Progenitor cell of endocrine pancreas (in vitro differentiated cells): ENCODE measurements at places on chromosomes 12 and 14. TPM values are rescaled to one million over a fixed set of nuclear protein-coding genes. Genes with fewer than 3 reads are reported as not detected.

Gene NEK9
- total RNA-seq, result 97.1 and 100 TPM in 2 replicates

DNA sequence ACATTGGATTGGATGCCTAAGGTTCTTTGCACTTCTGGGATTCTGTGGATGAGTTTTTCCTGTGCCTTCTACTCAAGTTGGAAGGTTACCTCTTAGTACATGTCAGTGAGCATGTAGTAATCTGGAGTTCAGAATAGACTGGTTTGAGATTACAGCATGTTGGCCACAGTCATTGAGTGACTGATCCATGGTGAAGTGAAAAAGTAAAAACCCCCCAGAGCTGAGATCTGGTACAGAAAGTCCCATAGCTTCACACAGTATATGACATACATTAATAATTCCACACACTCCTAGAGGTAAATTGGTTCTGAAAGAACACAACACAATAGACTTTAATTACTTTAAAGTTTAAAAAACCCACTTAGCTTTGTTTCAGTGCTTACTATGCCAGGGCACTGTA is 11.9 kb upstream of the CCND2 start:
- H3K36me3 ChIP-seq, result peaks cover 5% of the 10 kb centered on the region
- peaks cover 22% of the 10 kb centered on the region for H3K27me3 ChIP-seq

GRCh38 chr14:95359994-95360826 is 40.5 kb upstream of the CLMN start:
- peak; percentile 42 for DNase-seq
- no peaks in the 10 kb centered on the region for H3K36me3 ChIP-seq
- H3K27me3 ChIP-seq, result peaks cover 29% of the 10 kb centered on the region
- H3K27ac ChIP-seq, result peak overlapping the region; percentile 79

- no peak for DNase-seq
- no peak overlapping the region for H3K4me3 ChIP-seq
- no peaks in the 10 kb centered on the region for H3K36me3 ChIP-seq
These were observed 102.0 kb upstream of the PPM1H start for GRCh38 chr12:63036974-63037335.

Gene MUCL1
- total RNA-seq, result not detected in 2 replicates

Gene APOF
- not detected in 2 replicates for total RNA-seq

Gene GNS
- total RNA-seq, result 71.5 and 78.8 TPM in 2 replicates

- no peak for DNase-seq
- peaks cover 28% of the 10 kb centered on the region for H3K4me1 ChIP-seq
- H3K27ac ChIP-seq, result peak overlapping the region; percentile 65
- peaks cover 52% of the 10 kb centered on the region for H3K27me3 ChIP-seq
These were observed 1.7 kb downstream of the B4GALNT3 start for GRCh38 chr12:461425-461824.

Gene MAP3K9
- total RNA-seq, result 27.6 and 31.8 TPM in 2 replicates

GRCh38 chr12:50740307-50740706 is 23.6 kb upstream of the ATF1 start:
- no peak overlapping the region for H3K27ac ChIP-seq
- DNase-seq, result no peak
- H3K36me3 ChIP-seq, result peaks cover 35% of the 10 kb centered on the region
- no peaks in the 10 kb centered on the region for H3K4me1 ChIP-seq

DNA sequence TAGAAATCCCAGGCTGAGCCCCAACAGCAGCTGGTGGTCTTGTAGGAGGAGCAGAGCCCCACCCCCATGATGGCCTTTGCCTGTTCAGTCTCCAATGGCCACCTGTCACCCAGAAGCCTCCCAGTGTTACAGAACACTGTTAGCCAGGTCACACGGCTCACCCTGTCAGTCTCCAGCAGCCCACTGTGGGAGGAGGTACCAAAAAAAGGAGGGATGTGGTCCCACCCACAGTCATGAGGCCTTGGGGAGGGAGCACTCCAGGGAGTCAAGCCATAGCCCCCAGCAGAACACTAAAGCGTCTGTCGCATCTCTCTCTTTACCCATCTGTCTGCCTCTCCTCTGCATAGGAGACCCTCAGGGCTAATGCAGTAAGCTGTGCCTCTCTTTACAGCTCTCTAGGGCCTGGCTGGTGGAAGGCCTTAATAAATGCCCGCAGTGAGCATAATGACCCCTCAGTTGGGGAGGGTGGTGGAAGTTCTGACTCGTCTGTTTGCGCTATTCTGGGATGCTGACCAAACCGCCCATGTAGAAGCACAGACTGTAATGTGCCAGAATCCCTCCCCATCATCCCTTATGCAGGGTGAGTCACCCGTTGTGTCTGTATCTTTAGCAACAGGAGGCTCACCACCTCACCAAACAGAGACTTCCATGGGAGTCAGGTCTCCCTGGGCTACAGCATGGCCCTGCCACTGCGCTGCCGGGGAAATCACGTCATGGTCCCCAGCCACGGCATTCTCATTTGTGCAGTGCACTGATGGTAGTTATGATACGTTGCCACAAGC is 14.6 kb downstream of the C14orf132 start:
- H3K4me1 ChIP-seq, result no peaks in the 10 kb centered on the region
- no peaks in the 10 kb centered on the region for H3K27me3 ChIP-seq
- no peak overlapping the region for H3K4me3 ChIP-seq
- peaks cover 1% of the 10 kb centered on the region for H3K36me3 ChIP-seq
- no peak overlapping the region for H3K27ac ChIP-seq
- DNase-seq, result no peak

GRCh38 chr12:132545955-132546354 is 56.0 kb downstream of the FBRSL1 start:
- peaks cover 12% of the 10 kb centered on the region for H3K4me1 ChIP-seq
- no peak for DNase-seq
- H3K27me3 ChIP-seq, result peaks cover 28% of the 10 kb centered on the region
- no peak overlapping the region for H3K4me3 ChIP-seq

- no peaks in the 10 kb centered on the region for H3K27me3 ChIP-seq
- H3K4me1 ChIP-seq, result no peaks in the 10 kb centered on the region
- no peak overlapping the region for H3K4me3 ChIP-seq
- DNase-seq, result no peak
These were observed 10.4 kb upstream of the KCNH5 start for GRCh38 chr14:63055631-63056030.

DNA sequence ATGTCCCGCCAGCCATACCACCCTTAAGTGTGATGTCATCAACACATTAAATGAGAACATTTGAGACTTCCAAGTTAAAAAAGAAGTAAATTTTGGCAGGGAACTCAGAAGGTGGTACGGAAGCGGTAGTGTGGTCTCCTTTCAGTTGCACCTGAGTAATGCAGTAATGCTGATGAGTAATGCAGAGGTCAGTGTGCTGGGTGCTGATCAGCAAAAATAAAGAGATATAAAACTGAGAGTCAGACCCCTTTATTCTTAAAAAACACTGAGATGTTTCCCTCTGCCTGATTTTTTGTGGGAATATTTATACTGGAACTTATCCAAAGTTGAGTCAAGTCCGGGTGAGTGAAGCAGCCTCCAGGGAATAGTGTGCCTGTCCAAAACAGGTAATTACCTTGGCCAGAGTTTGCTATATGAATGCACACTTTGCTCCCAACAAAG is 370.6 kb upstream of the PRICKLE1 start:
- no peaks in the 10 kb centered on the region for H3K36me3 ChIP-seq
- DNase-seq, result no peak
- H3K4me3 ChIP-seq, result no peak overlapping the region
- H3K4me1 ChIP-seq, result peaks cover 29% of the 10 kb centered on the region
- H3K27me3 ChIP-seq, result no peaks in the 10 kb centered on the region

DNA sequence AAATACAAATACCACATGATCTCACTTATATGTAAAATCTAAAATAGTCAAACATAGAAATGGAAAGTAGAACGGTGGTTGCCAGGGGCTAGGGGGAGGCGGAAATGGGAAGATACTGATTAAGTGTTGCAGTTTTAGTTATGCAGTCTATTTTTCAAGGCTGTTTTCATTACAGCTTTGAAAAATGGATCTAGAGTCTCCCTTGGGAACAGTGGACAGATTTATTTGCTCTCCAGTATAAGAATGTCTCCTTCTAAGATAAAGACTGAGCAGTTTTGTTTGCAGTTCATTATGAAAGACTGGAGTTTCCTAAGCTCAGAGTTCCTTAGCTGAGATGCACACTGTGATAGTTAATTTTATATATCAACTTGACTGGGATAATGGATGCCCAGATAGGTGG is 202.5 kb downstream of the KLHL28 start:
- no peaks in the 10 kb centered on the region for H3K36me3 ChIP-seq
- H3K27me3 ChIP-seq, result no peaks in the 10 kb centered on the region
- H3K4me3 ChIP-seq, result no peak overlapping the region
- no peak overlapping the region for H3K27ac ChIP-seq
- peaks cover 5% of the 10 kb centered on the region for H3K4me1 ChIP-seq

- peak overlapping the region; percentile 25 for H3K27ac ChIP-seq
- DNase-seq, result no peak
- no peak overlapping the region for H3K4me3 ChIP-seq
- H3K36me3 ChIP-seq, result no peaks in the 10 kb centered on the region
- H3K4me1 ChIP-seq, result peaks cover 2% of the 10 kb centered on the region
These were observed 86.1 kb downstream of the SLC24A4 start for GRCh38 chr14:92409043-92409442.

GRCh38 chr14:94952097-94952496 is 182.2 kb upstream of the GSC start:
- no peaks in the 10 kb centered on the region for H3K4me1 ChIP-seq
- peaks cover 7% of the 10 kb centered on the region for H3K27me3 ChIP-seq
- H3K27ac ChIP-seq, result no peak overlapping the region

DNA sequence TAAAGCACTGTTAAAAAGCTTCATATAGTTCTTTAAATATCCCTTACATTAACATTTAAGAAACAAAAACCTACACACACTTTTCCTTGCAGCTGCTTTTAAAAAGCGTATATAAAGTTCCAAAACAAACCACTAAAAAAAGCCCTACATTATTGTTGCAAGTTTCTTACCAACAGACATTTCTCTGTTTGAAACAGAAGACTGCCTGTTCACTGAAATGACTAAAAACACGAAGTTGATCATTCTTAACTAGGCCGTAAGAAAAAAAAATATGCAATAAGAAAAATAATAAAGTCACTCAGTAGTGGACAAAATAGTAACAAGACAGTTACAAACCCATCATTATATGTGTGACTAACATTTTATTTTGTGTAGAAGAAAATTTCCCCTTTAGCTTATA is 37.3 kb downstream of the KIF21A start:
- peaks cover 14% of the 10 kb centered on the region for H3K4me1 ChIP-seq
- no peak overlapping the region for H3K27ac ChIP-seq
- DNase-seq, result no peak
- no peak overlapping the region for H3K4me3 ChIP-seq
- H3K27me3 ChIP-seq, result no peaks in the 10 kb centered on the region

DNA sequence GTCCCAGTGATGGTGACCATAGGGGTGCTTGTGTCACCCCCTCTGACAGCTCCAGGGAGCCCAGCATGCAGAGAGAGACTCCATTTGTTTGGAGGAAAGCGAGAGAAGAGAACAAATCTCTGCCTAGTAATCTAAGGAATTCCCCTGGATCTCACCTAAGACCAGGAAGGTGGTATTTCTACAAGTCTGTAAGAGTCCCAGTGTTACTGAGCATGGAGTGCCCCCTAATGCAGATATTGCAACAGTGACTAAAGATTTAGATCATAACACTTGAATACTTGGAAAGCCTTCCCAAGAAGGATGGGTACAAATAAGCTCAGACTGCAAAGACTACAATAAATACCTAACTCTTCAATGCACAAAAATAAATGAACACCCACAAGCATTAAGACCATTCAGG is 360.4 kb upstream of the GARIN6 start:
- H3K4me1 ChIP-seq, result peaks cover 2% of the 10 kb centered on the region
- peaks cover 7% of the 10 kb centered on the region for H3K36me3 ChIP-seq
- DNase-seq, result no peak
- no peaks in the 10 kb centered on the region for H3K27me3 ChIP-seq
- H3K4me3 ChIP-seq, result no peak overlapping the region
